ENCODE measurements at places on chromosomes 11 and 22.

- DNase-seq, result no peak
These were observed 712.2 kb downstream of the ETS1 start for GRCh38 chr11:127875131-127875530.

DNA sequence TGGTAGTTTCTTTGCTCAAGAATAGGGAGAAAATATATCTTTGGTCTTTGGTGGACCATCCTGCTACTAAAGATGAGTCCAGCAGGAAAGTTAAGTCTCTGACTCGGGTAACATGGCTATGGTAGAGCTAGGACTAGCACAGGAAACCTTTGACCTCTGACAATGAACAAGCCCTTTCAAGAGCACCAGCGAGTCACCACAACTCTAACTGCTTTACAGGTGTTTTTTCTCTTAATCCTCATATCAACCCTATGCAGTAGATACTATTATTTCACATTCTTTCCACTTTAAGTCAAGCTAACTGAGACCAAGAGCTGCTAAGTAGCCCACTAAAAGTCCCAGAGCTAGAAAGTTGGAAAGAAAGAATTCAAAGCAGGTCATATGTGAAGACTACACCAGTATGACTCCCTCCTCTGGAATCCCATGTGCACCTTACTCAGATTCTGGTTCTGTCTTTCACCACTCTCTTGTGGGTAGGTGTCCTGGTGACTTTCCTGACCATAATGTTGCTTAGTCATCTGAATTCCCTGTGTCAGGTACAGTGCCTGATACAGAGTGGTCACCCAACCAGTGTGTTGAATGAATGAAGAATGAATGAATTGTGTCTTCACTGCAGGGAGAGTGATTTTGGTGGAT lies 53.8 kb upstream of the ME3 start:
- no peak for DNase-seq

DNA sequence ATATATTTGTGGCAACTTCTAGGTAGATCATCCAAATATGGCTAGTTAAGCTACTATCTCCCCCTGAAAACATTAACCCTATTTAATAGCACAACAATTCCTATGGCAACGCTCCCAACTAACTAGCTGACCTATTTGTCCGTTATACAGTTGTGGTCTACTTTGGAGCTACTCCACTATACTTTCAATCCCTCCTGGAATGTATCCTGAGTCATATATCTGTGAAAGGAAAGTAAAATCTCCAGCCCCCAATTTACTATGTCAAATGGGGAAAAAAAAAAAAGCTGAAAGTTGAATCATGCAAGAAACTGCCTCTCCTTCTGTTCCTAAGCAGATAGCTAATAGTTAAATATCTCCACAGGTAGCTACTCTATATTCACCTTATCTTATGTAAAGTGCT lies 128.5 kb downstream of the CD44 start:
- no peak for DNase-seq

DNA sequence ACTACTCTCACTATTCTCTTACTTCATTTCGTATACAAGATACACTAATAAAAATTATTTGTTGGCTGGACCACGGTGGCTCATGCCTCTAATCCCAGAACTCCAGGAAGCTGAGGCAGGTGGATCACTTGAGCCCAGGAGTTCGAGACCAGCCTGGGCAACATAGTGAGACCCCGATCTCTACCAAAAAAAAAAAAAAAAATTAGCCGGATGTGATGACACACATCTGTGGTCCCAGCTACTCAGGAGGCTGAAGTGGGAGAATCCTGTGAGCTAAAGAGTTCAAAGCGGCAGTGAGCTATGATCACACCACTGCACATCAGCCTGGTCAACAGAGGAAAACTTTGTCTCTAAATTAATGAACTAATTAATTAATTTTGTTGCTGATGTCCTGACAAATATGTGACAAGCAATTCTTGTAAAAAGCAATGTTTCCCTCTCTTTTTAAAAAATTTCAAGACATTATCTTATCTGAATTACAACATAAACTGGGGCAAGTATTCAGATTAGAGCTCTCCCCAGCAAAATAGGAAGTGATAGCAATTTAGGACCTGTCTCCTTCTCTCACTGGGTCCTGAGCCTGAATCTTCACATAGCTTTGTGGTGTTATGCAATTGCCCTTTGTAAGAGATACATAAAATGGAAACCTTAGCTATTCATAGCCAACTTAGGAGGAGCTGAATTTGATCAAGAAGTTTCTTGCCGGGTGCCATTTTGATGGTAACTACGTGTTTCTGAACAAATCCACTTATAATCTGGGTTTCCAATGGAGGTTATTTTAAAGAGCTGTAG lies 17.6 kb upstream of the TMA7B start:
- no peak for DNase-seq

DNA sequence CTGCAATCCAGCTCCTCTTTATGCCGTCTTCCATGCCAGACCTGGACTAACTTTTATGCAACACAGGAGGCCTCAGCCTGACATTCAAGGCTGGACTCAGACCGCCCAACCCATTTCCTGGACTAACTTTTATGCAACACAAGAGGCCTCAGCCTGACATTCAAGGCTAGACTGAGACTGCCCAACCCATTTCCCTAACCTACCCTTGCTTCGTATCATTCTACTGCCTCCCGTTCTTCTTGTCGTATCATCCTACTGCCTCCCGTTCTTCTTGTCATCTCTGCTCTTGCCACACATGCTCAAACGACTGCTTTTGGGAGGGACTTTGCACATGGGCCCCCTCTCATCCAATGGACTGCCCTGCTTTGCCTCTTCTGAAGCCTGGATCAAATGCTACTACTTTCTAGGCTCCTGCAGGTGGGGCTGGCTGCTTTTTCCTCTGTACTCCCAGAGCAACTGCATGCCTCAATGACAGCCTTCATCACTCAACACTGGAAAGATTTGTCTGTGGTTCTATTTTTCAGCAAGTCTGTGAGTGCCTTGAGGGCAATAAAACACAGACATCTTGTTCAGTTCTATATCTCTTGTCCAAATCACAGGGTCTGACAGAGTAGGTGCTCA lies 7.8 kb downstream of the TBC1D10A start:
- no peak for DNase-seq

GRCh38 chr22:38712486-38713207 lies 6.9 kb downstream of the GTPBP1 start:
- no peak for DNase-seq

DNA sequence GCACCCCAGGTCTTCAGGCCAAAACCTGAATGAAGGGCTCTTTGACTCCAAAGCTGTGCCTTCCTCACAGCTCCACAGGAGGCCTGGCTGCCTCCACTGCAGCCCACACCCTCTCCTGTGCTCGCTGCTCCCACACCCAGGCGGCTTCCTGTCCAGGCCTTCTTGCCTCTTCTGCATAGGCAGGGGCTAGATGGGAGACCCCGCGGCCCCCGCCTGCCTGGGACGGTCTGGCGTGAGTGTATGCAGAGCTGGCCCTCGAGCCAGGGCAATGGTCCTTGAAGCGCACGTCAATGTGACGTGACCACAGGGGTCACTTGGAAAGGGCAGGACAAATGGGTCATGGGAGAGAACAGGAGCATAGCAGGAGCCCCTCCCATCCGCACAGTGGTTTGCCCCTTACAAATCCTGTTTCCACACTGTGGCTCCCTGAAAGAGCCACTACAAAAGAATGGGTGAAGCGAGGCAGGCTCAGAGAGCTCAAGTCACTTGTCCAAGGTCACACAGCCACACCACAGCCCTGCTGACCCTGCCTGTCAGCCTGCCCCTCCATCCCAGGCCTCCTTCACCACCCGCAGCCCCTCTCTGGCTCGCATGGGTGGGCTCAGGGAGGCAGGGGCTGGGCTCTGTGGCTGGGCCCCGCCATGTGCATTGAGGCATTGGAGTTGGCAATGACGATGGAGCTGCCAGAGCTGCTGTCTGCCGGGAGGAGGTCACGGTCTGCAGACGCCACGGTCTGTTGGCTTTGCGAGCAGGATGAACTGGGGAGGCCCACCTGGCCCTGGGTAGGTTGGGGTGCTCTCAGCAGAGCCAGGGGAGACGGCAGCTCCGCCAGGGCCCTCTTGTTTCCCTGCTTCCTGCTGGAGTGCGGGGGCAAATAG lies 71.2 kb upstream of the WNT11 start:
- DNase-seq, result no peak

GRCh38 chr22:30697975-30698374 lies 3.3 kb downstream of the OSBP2 start:
- no peak for DNase-seq

DNA sequence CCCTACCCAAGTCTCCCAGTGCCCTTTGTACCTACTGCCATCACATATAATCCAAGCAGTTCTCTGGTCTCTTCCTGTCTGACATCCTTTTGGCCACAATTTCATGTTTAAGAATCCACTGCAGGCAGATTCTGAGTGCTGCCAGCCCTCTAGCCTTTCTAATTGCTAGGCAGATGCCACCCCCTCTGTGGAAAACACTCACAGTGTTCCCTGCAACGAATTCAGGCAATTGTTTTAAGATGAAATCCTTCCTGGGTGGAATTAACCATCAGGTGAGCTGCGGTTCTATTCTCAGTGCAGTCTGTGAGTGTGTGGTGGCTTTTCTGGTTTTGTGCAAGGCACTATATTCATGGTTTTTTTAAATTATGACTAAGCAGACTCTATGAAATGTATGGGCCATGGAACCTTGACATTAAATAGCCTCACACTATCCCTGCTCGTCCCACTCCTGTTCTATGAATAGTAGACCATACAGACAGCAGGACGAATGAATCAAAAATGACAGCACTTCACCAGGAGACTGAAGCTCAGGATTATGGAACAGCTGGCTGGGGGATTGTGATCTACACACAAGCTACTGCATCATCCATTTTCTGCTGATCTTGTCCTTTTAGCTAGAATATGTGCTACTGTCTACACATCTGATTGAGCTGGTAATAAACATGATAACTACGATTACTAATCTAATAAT lies 29.8 kb upstream of the BMAL1 start:
- DNase-seq, result no peak

DNA sequence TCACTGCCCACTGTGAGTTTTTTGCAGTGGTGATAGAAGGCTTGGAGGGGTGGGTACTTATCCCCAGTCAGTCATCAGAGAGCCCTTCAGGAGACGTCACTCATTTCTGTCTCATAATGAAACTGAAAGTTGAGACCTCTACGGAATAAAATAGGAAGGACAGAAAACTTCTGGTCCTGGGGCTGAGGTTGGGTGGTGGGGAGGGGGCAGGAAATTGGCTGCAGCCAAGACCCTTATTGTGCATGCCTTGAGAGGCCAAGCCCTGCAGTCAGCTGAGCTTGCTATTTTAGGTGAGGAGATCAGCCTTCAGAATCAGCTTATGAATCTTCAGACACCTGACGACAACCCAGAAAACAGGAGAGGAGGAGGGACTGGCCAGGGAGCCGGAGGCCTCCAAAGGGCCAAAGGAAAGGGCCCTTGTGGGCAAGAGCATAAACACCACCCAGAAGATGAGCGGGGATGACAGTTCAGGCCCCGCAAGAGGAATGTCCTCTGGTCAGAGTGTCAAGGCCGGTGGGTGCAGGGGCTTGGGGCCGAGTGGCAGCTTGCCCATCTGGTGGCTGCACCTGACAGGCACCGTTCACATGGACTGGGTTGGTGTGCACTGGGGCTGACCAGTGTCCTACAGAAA lies 17.9 kb upstream of the ADA2 start:
- DNase-seq, result no peak

DNA sequence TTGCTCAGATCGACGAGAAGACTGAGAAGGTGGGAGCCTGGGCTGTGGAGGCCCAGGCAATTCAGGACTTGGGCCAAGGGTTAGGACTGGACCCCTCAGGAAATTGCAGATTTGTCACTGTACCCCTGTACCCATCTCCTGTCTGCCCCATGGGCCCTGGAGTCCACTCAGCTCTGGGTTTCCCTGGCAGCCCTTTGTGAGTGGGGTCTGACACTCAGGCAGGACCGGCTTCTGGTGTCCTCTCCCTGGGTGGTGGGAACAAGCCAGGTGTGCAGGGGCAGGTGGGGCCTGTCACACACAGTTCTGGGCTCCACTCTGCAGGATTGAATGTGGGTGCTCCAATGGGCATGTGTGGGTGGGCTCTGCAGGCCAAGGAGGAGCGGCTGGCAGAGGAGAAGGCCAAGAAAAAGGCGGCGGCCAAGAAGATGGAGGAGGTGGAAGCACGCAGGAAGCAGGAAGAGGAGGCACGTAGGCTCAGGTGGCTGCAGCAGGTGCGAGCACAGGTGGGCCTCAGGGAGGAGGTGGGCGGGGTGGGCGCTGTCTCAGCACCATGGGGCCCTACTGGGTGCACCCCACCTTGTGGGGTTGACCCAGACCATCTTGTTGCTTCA lies 21.6 kb downstream of the INCENP start:
- no peak for DNase-seq

DNA sequence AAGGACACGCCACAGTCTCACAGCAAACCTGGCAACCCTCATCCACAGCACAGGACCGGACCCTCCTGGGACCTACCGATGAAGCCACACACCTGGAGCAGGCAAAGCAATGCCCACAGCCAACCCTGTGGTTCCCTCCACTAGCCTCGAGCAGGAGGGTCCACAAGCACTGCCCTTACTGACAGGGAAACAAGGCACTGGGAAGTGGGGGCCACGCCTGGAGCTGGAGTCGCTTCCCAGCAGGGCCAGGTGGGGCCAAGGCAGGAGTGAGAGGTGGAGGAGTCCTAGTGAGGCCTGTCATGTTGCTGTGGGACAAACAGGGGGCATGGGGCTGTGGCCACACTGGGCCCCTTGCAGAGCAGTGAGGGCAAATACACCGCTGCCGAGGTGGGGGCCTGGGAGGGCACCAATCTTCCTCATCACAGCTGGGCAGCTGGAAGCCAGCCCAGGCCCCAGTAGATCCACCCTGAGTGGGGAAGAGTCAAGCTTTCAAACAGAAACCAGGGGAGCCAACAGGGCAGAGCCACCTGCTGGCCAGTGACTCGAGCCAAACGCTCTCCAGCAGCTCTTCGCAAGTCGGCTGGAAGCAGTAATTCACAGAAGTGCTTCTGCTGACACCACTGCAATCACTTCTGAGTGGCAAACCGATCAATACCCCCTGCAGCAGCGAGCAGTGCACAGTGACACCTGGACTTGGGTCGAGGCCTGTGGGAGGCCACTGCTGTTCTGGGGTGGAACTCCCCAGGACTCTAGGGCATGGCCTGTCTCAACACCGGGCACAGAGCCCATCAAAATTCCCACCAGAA lies 13.7 kb downstream of the SULT4A1 start:
- no peak for DNase-seq

DNA sequence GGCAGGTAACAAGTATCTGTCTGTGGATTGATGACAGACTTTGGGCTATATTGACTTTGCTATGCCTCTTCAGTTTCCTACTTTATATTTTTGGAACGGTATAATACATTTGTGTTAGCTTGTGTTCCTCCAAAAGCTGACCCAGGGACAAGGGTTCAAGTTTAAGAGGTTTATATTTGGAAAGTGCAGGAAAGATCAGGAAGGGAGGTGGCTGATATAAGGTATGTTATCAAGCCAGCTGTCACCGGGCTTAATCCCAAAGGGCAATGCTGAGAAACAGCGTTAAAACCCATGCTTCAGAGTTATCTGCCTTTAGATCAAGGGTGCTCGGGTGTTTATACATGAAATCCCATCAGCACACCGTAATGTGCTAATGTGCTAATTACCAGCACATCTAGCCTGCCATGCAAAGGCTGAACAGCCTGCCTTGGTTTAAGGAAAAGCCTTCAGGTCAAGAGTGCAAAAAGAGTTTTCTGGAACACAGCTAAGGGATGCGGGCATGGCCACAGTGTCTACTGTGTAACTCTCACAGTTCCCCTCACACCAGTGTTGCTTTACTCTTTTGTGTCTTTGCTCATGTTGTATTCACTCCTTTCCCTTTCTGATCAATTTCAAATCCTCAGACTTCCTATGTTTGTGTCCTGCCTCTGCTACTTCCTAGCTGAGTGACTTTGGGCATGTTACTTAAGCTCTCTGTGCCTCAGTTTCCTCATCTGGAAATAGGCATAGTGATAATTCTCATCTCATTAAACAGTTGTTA lies 77.5 kb downstream of the BDNF start:
- no peak for DNase-seq

GRCh38 chr11:103648054-103648453 lies 388.4 kb upstream of the DDI1 start:
- no peak for DNase-seq

All from activated naive CD4-positive, alpha-beta T cell treated with Interleukin-2 at 50 U/mL for 16 hours (primary cell).